ENCODE measurements at places on chromosomes 12 and 14.

- DNase-seq: no peak
Measured at GRCh38 chr14:104898195-104898558, 26.5 kb upstream of the PLD4 start.

GRCh38 chr14:74469548-74470518 is 23.3 kb downstream of the NPC2 start:
- no peak for DNase-seq

GRCh38 chr14:22848351-22849164 is 12.2 kb downstream of the MMP14 start:
- peak; percentile 63 for DNase-seq

GRCh38 chr12:113980537-113981337 is 14.6 kb upstream of the RBM19 start:
- DNase-seq: peak; percentile 55

GRCh38 chr12:66074561-66074960 is 56.0 kb downstream of the LLPH start:
- DNase-seq: no peak

Data from HFFc6 (cell line).